ENCODE measurements at places on chromosomes 13 and 19. TPM values are rescaled to one million over a fixed set of nuclear protein-coding genes. Genes with fewer than 3 reads are reported as not detected.

The ZNF677 gene
- 22.2 TPM for polyA plus RNA-seq

The TUBB4A gene
- not detected for polyA plus RNA-seq

The CYP2A6 gene
- polyA plus RNA-seq = not detected

DNA sequence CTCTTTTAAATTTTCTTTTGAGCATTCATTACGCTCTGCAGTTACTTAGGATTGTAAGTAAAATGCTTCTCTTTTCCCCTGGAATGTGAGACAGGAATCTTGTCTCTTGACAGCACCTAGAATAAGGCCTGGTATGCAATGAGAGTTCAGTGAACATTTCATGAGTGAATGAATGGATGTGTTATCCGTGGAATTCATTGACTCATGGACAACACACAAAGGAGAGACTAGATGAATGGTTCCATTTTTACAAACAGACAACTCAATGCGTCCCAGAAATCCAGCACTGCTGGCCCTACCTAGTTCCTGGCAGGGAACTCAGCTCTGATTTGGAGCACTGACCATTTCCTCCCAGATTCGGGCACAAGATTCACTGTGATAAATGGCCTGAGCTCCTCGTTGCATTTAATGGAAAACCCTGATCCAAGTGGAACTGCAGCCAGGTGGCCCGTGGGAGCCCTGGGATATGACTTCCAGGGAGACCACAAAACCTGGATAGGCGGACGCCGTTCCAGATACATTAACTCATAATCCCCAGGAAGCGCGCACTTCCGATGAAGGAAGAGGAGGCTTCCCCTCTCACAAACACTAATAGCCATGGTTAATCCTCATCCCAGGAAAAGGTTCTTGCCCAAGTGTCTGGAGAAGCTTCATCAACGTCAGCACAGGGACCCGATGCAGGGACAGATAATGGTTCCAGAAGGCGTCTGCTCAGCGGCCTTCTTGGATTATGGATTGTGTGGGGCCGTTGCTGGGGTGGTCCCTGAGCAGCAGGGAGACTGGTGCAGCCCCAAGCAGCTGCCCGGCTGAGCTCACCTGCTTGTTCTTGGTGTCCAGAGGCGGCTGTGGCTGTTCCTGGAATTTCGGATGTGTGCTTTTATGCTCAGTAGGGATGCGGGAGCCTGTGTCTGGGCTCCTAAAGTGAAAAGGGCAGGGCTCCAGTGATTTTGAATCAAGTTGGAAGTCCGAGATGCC lies 211.1 kb upstream of the TSHZ3 start:
- no peak for DNase-seq

- no peak for DNase-seq
Measured at GRCh38 chr19:40530091-40530901, 46.4 kb upstream of the SHKBP1 start.

- no peak for DNase-seq
Measured at GRCh38 chr13:114104655-114105520, 27.5 kb downstream of the RASA3 start.

DNA sequence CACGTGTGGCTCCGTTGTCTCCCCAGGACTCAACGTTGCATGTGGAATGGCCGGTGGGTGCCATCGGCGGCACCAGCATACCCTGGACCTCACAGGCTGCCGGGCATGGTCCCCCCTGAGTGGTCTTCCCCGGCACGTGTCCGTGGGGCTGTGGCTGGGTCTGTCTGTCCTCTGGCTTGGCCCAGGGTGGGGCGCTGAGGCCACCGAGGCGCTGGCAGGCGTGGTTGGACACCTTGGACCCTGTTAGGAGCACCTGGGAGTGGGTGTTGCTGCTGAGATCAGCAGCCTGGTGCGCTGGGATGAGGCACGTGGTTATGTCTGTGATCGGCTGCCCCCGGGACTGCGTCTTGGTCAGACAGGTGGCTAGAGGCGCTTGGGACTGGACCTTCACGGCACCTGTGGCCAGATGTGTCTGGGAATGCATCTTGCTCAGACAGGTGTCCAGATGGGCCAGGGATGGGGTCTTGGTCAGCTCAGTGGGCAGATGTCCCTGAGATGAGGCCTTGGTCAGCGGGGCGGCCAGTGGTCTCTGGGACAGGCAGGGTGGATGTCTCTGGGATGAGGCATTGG lies 9.2 kb downstream of the IQCN start:
- no peak for DNase-seq

DNA sequence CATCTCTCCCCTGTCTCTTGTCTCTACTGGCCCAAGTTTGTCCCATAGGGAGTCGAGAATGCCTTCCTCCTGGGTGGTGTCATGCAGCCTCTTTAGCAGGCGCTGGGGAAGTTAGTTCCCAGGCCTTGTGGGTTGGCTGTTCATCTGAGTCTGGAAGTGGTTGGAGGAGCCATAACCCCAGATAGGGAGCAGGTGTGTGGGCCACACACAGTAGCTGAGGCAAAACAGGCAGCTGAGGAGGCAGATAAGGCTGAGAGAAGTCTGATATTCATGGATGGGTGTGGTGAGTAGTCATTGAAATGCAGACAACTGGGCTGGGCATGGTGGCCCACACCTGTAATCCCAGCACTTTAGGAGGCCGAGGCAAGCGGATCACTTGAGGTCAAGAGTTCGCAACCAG lies 40.9 kb upstream of the KPNA3 start:
- DNase-seq = no peak
